H9 (cell line): ENCODE measurements at places on chromosomes 1 and 21. TPM values are rescaled to one million over a fixed set of nuclear protein-coding genes. Genes with fewer than 3 reads are reported as not detected.

DNA sequence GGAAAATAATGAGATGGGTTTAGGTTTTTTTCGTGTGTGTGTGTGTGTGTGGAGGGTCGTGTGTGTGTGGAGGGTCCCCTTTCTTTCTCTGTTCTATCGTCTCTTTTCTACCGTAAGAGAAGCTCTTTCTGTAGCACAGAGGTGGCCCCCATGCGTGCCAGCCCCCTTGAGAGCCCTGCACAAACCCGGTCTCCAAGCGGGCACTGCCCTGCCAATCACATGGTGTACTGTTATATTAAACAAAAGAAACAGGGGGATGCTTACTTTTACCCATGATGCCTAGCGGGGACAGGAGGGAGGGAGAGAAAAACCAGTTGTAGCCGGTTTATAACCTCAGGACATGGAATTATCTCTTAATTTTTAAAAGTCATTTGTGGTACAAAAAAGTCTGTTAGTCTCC lies 41.0 kb downstream of the GATAD2B start:
- DNase-seq: no peak

GRCh38 chr1:93111561-93111960 lies 32.5 kb downstream of the MTF2 start:
- DNase-seq: no peak

GRCh38 chr1:44521378-44522080 lies 116.5 kb downstream of the RNF220 start:
- DNase-seq: no peak

- DNase-seq: no peak
Observed at GRCh38 chr1:101410048-101410878, 173.4 kb downstream of the S1PR1 start.

GRCh38 chr1:24544239-24544638 lies 11.6 kb upstream of the NCMAP start:
- no peak for DNase-seq

- no peak for DNase-seq
Observed at GRCh38 chr21:42527489-42528158, 14.0 kb downstream of the SLC37A1 start.

The NFASC gene
- 5.0 and 5.7 TPM in 2 replicates for total RNA-seq
